ENCODE measurements at places on chromosomes 2 and 18. TPM values are rescaled to one million over a fixed set of nuclear protein-coding genes. Genes with fewer than 3 reads are reported as not detected.

The OR6B2 gene
- 0.23 TPM for total RNA-seq

The MAP2 gene
- 2.1 TPM for total RNA-seq

The SCN9A gene
- total RNA-seq, result 47.3 TPM

The VAMP8 gene
- total RNA-seq, result 225 TPM

The SERPINB13 gene
- total RNA-seq, result not detected

The GALNT5 gene
- total RNA-seq, result 0.15 TPM

The LCLAT1 gene
- total RNA-seq, result 20.9 TPM

The SCN7A gene
- 6.3 TPM for total RNA-seq

The KCTD1 gene
- total RNA-seq, result 10.6 TPM

The NTSR2 gene
- total RNA-seq, result not detected

The AMER3 gene
- total RNA-seq, result 0.18 TPM

The DLGAP1 gene
- total RNA-seq, result 1.8 TPM

The NDUFS1 gene
- total RNA-seq, result 67.9 TPM

The CROCC2 gene
- total RNA-seq, result not detected

The BBS5 gene
- 3.2 TPM for total RNA-seq

The RAB31 gene
- 88.8 TPM for total RNA-seq

The PLGLB1 gene
- total RNA-seq, result 1.1 TPM
